ENCODE measurements at places on chromosomes 1 and 21.

DNA sequence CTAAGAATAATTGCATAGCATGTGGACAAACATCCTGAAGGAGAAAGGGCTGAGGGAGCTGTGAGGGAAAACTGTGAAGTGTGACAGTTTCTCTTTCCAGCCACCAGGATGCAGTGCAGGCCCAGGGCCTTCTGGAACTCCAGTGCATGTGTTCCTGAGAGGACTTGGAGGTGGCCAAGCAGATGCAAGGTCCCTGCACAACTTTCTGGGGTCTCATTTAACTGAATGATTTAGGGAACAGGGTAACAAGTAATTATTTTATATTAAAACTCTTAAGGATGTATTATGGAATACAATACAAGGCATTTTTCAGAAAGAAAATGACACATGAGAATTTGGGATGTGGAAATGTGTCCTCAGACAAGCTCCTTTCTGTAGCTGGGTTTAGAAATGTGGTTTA, 61.2 kb upstream of the MCOLN3 start:
- peak; percentile 12 for DNase-seq

- DNase-seq, result no peak
Measured at GRCh38 chr1:47751193-47751592, 246.0 kb downstream of the TRABD2B start.

DNA sequence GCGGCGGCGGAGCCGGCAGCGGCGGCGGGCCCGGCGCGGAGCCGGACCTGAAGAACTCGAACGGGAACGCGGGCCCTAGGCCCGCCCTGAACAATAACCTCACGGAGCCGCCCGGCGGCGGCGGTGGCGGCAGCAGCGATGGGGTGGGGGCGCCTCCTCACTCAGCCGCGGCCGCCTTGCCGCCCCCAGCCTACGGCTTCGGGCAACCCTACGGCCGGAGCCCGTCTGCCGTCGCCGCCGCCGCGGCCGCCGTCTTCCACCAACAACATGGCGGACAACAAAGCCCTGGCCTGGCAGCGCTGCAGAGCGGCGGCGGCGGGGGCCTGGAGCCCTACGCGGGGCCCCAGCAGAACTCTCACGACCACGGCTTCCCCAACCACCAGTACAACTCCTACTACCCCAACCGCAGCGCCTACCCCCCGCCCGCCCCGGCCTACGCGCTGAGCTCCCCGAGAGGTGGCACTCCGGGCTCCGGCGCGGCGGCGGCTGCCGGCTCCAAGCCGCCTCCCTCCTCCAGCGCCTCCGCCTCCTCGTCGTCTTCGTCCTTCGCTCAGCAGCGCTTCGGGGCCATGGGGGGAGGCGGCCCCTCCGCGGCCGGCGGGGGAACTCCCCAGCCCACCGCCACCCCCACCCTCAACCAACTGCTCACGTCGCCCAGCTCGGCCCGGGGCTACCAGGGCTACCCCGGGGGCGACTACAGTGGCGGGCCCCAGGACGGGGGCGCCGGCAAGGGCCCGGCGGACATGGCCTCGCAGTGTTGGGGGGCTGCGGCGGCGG, 1.0 kb downstream of the ARID1A start:
- no peak for DNase-seq

DNA sequence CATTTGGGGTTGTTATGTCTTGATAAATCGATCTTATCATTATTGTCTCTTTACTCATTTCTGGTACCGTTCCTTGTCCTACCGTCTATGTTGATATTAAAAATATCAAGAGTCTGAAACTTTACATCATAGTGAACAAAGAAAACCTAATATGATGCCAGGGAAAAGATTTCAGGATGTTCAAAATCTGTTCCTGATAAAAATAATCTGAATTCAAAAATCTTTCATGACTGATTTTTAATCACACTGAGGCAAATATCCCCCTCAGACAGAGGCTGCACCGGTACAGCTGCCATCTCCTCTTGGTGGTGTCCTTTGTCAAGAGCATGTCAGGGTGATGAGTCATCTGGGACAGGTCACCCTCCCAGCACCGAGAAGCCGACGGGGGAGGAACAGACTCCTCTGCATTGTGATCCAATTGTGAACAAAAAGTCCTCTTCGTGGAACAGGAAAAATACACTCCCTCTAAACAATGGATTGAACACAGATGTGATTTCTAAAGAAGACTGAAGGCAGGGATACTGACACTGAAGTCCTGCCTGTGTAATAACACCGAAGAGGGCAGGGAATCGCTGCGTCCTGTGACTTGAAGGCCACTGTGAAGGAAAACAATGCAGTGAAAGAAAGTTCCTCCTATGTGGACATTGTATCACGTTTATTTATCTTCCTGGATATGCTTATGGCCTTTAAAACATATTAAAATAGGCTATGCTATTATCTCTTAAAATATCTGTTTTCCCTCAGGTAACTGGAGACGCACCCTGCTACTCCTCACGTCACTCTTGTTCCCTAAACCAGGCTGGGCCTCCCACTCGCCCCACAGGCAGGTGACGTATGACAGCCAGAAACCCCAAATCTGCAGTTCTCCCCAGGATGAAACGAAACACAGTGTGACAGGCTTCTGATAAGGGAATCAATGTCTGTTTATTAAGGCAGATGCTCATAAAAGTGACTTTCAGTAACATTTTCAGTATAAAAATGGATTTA, 4.3 kb upstream of the SPATC1L start:
- DNase-seq, result peak; percentile 57

- no peak for DNase-seq
Measured at GRCh38 chr1:59445040-59445439, 148.1 kb downstream of the FGGY start.

DNA sequence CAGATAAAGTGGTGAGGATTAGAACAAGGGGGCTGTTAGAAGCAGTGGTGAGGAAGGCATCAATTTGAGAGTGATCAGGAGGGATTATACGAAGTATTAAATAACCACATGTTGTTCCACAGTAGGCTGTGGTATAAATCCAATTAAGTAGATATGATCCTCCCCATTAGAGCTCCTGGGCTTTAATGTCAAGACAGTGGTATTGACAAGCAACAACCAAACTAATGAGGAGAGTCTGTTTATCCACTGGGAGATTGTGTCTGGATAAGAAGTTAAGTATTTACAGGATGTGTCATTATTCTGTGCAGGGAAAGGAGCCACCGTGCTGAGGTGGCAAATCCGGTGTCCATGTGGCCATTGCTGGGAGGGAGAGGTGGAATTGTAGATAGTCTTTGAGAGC, 5.8 kb downstream of the ACTN2 start:
- no peak for DNase-seq

- DNase-seq, result no peak
Measured at GRCh38 chr1:14183329-14183728, 415.2 kb upstream of the KAZN start.

DNA sequence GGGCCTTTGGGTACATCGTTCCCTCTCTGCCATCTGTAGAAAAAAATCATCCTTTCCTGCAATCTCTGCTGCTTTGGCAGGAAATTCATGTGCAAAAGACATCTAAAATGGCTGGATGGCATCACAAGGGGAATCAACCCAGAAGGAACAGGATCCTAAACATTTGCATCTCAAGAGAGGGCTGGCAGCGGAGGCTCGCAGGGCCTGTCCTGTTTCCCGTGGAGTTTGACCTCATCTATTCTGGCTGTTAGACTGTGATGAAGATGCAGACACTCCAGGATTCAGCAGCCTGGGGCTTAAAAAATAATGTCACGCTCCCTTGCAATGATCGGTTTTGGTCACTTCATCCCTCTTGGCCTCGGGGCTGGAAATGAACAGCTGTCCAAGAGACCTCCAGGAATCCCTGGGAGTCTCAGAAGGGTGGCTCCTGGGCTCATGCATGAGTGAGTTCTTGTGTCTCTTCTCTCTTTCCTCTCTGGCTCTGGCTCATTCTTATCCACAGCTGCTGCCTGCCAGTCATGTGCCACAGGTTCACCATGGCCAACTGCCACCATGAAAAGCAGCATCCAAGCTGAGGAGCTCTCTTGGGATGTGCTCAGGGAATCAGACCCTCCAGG, 16.1 kb upstream of the PCP4 start:
- no peak for DNase-seq

DNA sequence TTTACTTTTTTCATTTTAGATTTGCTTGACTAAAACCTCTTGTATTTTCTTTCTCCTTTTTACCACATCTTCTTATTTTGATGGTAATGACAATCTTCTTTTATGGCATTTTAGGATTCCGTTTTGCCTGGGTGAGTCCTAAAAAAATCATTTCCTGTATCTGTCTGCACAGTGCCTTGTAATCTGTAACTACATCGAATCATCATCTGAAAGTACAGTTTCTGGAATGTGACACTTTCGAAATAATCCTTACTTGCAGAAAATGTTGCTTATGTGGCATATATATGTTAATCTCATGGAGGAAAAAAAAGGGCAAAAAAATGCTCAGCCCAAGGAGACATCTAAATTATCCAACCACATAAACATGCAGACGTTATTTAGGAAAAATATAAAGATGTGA, 29.0 kb downstream of the GREM2 start:
- DNase-seq, result no peak

- DNase-seq, result no peak
Measured at GRCh38 chr1:172746091-172746949, 87.4 kb downstream of the FASLG start.

GRCh38 chr1:168582688-168583336, 6.4 kb downstream of the XCL1 start:
- no peak for DNase-seq

DNA sequence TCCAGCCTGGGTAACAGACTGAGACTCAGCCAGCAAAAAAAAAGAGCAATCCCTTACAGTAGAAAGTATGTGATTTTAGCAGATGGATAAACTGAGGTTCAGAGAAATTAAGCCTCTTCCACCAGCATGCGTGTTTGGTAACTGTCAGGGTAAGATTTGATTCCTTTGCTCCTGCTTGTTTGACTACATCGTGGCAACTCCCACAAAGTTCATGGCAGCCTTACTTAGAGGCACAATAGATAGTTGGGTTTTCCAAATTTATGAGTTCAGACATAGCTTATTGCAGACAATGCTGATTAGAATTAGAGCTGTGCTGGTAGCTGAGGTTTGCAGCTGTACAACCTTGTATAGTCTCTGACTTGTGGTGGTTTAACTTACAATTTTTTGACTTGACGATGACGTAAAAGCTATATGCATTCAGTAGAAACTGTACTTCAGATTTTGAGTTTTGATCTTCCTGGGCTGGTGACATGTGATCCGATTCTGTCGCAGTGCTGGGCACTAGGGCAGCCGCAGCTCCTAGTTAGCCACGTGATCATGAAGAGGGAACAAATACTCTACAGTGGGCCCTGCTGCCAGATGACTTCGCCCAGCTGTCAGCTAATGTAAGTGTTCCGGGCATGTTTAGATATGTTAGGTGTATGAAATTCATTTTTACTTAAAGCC, 167.8 kb downstream of the DHRS3 start:
- peak; percentile 3 for DNase-seq

DNA sequence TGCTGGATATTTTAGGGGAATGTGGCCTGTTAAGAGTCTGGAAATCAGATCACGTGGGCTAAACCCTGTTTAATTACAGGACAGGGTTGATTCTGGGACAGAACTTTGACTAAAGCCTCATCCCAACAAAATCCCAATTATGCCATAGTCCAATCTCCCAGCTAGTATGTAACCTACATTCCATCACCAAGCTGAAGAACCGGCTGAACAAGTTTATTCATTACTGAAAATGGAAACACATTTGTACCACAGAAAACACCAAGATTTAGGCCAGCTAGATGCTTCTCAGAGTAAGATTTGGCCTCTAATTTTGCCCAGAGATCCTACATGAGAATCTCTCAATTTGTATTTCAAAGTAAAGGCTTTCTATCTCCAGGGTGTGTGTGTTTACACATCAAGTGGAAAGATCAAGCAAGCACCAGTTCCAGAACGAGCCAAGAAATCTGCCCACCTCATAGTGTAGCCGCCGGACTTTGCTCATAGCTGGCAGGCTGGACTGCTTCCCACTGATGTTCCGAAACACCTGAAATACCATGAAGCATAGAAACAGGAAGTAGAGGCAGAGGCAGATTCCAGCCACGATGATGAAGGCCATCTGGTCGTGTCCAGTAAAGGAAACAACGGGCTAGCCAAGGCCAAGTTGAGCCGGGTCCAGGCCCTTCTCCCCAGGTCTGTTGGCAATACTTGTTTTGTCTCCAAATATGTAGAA, 86.8 kb downstream of the WLS start:
- DNase-seq, result no peak

DNA sequence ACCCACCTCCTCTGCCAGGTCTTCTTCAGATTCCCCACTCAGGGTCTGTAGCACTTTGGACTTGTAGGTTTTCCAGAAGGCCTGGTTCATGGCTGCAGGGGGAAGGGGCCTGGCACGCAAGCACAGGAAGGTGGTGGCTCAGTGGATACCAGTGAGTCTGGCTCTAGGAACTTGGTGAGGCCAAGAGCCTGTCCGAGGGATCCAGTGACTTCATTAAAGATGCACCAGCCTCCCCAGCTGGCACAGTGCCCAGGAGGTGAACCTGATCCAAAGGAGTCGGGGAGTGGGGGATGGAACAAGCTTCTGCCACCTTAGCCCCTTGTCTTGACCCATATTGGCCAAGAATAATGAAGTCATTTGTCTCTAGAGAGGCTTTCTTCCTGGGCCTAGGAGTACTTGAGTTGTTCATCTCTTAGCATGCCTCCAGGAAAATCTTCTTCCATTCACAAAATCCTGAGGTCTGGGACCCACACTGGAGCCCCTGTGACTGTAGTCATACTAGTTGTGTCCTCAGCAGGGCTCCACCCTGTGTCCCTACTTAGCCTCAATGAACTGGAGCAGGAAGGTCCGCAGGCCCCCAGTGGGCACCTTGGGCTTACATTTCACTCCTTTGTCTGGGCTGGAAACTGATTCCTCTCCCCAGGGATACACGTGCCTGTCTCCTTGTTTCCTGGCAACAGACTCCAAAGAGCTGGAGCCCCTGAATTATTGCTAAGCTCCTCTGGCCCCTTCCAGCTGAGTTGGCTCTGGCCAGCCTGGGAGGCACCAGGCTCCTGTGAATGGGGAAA, at the start of gene C1orf232:
Gene C1orf232 (minus strand): TSS at position 554 of the 788 bp plus-strand sequence. CDS start 464 bp downstream, at position 90.
- DNase-seq, result no peak

- peak; percentile 8 for DNase-seq
Measured at GRCh38 chr1:88595355-88596002, 88.6 kb upstream of the PKN2 start.

DNA sequence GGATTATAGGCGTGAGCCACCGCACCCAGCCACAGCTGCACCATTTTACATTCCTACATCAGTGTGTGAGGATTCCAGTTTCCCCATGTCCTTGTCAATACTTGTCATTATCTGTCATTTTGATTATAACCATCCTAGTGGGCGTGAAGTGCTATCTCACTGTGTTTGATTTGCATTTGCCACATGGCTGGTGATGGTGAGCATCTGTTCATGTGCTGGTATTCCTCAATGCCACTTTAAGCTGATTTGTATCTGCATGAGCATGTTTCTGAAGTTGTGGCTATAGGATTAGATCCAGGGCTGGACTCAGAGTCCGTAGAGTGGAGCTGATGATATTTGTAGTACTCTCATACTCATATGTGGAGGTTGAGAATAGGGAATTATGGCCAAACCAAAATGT, 36.6 kb downstream of the SRRM1 start:
- DNase-seq, result no peak

DNA sequence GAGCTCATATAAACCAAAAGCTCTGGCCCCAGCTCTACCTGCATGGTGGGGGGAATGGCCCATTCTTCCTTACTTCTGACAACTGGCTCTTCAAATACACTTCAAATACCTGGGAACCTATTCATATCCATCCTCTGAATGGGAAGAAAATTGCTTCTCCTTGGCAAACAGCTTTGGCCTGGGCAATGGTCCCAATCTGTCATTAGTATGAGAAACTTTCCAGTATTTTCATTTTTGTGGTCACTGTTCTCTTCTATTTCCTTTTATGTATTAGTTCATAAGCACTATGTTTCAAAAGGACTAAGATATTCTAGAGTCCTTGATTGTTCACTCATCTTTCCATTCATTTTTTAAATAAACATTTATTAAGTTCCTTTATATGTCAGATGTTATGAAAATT, 5.2 kb upstream of the HSD3B2 start:
- DNase-seq, result no peak

- no peak for DNase-seq
Measured at GRCh38 chr1:176602388-176603004, 139.5 kb downstream of the PAPPA2 start.

Data from SHP77 treated with DMSO at 0.1 percent for 48 hours (cell line).